GM23248 (cell line): ENCODE measurements at places on chromosomes 1 and 21. TPM values are rescaled to one million over a fixed set of nuclear protein-coding genes. Genes with fewer than 3 reads are reported as not detected.

The SYNC gene
- polyA plus RNA-seq = 60.0 and 60.5 TPM in 2 replicates

DNA sequence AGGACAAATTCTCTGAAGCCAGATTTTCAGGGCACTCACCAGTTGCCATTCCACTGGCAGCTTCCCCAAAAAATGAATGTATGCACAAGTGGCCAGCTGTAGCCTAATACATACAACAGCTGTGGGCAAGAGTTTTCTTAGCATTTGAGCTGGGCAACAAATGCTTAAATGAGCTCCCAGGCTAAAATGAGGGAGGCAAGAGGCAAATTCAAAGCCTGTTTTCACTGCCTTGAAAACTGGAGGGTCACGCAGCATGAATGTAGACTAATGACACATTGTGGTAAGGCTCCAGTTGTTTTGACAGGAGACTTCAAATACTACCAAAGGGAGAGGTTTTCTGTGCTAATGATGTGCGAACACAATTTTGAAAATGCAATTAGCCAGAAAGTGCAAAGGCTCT is 88.2 kb downstream of the TIAM1 start:
- DNase-seq = no peak

The PLA2G5 gene
- 0.16 and 0.33 TPM in 2 replicates for polyA plus RNA-seq

GRCh38 chr1:163267962-163268361 is 53.8 kb upstream of the NUF2 start:
- no peak for DNase-seq

The LMX1A gene
- polyA plus RNA-seq = not detected in 2 replicates

The HAO2 gene
- not detected in 2 replicates for polyA plus RNA-seq

- no peak for DNase-seq
These were observed 544.0 kb downstream of the LMO4 start for GRCh38 chr1:87872692-87873091.

DNA sequence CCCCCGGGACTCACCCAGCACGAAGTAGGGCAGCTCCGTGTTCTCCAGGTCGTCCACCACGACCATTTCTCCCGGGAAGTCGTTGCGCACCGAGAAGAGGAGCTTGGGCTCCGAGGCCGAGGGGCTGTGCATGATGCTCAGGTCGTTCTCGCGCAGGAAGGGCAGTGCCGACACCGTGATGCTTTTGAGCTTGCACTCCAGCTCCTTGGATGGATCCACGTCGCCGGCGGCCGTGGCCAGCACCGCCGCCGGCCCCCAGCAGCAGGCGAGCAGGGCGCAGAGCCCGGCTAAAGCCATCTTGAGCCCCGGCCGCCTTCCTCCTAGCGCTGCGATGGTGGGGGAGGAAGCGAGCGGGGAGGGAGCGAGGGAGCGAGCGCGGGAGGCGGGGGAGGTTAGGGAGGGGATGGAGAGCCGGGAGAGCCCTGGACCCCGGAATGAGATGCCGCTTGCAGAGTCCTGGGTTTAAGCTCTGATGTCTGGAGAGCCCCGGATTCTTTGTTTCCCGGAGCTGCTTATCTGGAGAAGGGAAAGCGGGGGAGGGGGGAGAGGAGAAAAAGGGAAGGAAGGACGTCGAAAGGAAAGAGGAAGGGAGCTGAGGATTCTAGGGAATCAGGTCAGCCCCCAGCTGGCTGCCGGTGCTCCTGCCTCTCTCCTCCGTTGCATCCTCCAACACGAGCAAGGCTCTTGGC is at the start of gene ASTN1:
Gene ASTN1 (minus strand): TSS at position 333 of the 689 bp plus-strand sequence. CDS start 36 bp downstream, at position 297.
- DNase-seq = peak; percentile 25

DNA sequence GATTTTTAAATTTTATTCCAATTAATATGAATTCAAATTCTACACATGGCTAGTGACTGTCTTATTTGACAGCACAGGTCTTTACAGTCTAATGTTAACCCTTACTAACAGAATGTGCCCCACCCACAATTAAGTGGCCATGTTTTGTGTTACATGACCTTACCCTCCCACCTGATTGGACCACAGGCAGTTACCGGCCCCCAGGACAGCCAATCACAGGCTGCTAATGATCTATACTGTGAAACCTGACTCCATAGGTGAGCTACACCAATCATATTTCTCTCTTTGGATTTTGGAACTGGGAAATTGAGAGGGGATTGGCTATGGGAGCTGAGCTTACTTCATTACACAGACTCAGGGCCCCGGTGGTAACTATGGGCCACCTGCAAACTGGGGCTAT is 27.5 kb downstream of the ZP4 start:
- DNase-seq = no peak

The NTNG1 gene
- polyA plus RNA-seq = 16.0 and 17.4 TPM in 2 replicates

- no peak for DNase-seq
These were observed 102.6 kb upstream of the PPM1J start for GRCh38 chr1:112817555-112818373.

DNA sequence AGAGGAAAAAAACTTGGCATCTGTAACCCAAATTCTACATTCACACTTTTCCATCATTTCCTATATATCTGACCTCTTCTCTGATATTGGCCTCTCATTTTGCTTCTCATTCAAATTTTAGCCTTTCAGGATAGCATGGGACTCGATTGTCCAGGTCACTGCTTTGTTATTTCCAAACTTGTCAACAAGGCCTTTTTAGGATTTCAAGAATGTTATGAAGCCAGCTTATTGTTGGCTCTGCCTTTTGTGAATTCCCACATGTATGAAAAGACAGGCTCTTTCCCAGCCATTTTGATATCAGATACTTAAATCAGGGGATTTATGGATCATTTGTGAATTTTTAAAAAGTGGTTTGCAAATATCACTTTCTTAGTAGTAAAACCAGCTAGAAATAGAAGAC is 663.5 kb downstream of the NCAM2 start:
- DNase-seq = no peak

- DNase-seq = no peak
These were observed 29.4 kb upstream of the TMCO2 start for GRCh38 chr1:40218333-40218732.

The TEKT2 gene
- polyA plus RNA-seq = not detected in 2 replicates

DNA sequence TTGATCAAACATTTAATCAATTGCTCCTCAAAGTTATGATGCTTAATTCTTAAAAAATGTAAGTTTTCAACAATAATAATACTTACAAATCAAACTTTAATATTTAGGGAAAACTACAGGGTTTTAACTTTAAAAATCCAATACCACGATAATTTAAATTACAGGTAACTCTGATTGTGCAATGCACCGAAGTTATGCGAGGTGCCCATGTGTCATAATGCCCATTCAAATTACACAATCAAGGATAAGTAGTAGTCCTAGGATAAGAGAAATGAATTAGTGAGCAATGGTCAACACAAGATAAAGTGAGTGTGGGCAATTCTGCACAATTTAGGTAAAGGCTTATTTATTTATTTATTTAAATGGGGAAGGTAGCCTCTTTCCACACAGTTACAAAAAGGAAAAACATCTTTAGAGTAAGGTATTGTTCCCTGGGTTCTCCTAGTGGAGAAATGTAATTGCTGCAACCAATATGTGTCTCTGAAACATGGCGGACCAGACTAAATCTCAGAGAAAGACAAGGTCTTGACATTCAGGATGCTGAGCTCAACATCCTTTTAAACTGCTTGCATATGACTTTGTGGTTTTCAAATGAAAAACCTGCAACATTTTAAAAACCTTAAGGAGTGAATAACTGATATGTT is 164.2 kb downstream of the TTLL7 start:
- DNase-seq = no peak
